Bone marrow (tissue), 2 donors: ENCODE measurements at places on chromosomes 5 and 9.

DNA sequence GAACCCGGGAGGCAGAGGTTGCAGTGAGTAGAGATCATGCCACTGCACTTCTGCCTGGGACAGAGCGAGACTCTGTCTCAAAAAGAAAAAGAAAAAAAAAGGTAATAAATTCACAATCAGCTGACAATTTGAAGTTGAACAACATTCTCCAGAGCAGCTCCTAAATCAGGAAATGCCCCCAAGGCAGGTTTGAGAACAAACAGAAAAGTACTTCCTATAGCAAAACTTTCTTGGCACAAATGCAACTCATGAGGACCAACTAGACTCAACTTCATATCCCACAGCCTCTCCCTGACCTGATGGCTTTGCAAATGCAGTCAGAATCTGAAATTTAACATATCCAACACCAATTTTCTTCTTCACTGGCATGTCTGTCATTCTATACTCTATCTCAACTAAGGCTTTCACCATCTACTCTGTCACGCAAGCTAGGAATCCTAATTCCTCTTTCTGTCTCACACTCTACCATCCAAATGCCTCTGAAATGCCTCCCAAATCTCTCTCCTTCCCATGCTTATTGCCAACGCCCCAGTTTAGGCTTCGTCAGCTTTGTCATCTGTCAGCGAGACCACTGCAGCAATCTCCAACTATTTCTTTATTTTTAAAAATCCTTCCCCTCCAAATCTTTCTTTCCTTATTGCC lies 113.3 kb downstream of the MAPKAP1 start:
- no peak for DNase-seq

DNA sequence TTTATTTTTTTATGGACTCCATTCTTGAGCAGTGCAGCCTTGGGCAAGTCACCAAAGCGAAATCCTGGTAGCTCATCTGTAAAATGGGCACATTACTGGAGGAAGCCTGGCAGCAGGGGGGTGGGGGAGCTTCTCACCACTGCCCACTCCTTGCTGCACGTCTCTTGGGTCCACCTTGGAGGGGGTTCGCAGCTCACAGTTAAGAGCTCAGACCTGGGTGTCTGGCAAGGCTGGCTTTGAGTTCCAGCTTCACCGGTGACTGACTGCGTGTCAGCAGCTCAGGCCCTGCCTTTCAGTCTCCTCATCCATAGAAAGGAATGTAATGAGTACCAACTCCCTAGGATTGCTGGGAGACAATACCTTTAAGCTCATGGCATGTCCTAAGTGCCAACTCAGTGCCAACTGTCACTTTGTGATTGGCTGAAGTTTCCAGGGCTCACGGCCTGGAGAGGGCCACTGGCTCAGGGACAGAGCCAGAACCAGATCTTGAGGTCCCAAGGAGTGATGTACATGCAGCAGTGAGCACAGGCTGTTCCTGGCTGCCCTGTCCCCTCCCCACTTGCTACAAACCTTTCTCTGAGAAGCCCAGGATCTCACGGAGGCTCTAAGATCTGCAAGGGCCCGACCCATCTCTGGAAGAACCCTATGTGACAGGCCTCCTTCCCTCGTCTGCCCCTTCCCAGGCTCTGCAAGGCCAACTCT lies 72.9 kb downstream of the C9orf50 start:
- no peak for DNase-seq

- no peak for DNase-seq
These were observed 97.9 kb downstream of the ITGA1 start for GRCh38 chr5:52885614-52886013.

DNA sequence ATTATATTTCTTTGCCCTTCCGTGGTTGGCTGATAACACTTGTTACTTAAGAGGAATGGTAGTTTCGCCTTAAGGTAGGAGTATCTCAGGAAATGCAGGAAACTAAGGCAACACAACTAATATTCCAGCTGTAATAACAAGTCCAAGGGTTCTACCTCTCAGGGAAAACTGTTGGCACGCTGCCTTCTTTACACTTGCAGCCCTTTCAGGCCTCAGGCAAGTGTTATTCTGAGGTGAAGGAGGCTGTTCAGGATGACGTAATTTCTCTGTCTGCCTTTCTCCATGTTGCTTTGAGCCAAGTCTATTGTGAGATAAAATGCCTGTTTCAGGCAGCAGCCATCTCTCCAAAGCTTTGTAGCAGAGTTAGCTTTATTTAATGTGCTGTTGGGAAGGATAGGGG lies 38.0 kb downstream of the VCAN start:
- no peak for DNase-seq

- no peak for DNase-seq
These were observed 719.2 kb upstream of the CTNND2 start for GRCh38 chr5:12623408-12623807.

DNA sequence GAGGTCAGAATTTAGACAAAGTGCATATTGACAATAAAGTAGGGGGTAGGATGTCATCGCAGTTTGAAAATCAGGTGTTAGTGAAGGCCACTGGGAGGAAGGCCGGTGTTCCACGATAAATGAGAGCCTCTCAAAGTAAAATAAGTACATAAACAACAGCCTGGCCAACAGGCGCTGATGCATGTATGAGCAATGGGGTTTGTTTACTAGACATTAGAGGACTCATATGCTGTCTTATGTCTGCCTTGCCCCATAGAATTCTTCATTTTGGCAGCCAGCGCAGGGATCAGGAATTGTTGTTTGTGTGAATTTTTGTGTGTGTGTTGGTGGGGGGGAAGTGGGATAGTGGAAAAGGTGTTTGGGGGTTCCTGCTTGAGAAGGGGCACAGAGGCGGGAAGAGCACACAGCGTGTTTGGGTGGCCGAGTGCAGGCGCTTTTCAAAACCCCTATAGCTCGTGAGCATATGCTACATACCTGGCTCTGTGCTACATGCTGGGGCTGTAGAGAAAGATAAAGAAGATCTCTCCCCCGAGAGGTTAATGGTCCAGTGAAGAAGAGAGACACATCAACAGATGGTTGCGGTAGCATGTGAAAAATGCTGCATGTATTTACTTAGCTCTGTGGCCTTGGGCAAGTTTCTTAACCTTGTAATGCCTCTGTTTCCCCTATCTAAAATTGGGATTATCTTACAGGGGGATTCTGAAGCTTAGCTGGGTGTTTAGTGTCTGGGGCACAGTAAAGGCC lies 11.5 kb downstream of the SNX30 start:
- no peak for DNase-seq

DNA sequence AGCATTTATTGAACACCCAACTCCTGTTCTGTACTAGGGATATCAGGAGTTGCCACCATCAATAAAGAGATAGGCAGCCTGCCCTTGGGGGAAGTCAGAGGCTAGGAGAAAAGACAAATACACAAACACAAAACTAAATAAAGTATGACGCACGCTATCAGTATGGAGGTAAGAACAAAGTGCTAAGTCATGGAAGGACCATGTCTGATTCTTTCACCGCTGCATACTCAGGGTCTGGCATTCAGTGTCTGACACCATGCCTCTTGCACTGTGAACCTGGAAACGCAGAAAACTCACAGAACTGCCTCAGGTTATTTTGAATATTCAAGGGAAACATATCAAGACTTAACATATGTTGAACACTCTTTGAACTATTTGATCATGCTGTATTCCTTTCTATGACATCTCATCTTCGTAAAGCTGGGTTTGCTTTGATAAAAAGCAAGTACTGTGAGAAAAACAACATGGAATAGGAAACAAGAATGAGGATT lies 65.3 kb downstream of the ADAMTSL1 start:
- DNase-seq = no peak

GRCh38 chr5:142833517-142834449 lies 63.6 kb downstream of the ARHGAP26 start:
- no peak for DNase-seq

GRCh38 chr9:5843794-5844471 lies 11.0 kb upstream of the ERMP1 start:
- no peak for DNase-seq

GRCh38 chr5:582936-583635 lies 29.1 kb upstream of the CEP72 start:
- DNase-seq = no peak

DNA sequence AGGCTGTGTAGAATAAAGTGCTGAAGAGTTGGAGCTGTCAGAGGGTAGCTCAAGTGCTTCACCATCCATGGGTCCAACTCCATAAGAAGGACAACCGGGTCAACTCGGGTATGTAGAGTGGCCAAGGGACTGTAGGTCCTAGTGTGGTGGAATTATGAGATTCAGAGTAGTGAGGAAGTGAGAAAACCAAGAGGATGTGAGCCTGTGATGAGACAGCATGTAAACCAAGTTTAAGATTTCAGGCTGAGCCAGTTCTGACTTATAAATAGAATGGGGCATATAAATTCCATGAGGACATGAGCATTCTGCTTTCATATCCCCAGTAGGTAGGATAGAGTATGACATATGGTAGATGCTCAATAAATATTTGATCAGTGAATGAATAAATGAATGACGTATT lies 96.3 kb downstream of the CFAP95 start:
- no peak for DNase-seq

DNA sequence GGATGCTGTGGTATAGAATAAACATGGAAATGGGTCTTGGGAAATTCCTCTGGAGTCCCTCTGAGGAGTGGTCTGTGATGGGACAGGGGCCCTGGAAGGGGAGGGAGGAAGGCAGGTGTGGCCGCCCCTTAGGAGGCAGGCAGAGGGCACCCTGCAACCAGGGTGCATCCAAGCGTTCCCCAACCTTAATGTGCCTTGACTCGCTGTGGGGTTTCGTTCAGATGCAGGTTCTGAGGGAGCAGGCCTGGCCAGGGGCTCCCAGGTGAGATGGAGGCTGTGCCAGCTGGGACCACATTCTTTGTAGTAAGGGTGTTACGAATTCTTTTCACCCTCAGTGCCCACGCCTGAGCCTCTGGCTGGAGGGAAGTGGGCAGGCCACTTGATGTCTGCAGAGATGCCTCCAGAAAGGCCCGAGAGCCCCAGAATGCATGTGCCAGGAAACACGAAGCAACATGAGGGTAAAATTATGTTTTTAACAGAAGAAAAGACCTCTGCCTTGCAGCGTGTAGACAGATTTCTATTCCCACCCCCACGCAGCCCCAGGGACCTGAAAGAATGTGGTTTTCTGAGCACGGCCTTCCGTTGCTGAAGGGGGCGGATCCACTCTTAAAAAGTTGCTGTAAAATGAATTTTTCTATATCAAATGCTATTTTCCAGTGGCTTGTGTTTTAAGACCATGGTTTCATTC lies 150.4 kb upstream of the IER5L start:
- DNase-seq = no peak
